ENCODE measurements at places on chromosomes 16 and 17.

GRCh38 chr17:78748730-78749317 lies 33.2 kb downstream of the CYTH1 start:
- DNase-seq: peak; percentile 17

- peak; percentile 18 for DNase-seq
Measured at GRCh38 chr16:87310610-87311009, 6.6 kb downstream of the C16orf95 start.

GRCh38 chr17:59671386-59671785 lies 35.8 kb downstream of the PTRH2 start:
- no peak for DNase-seq

GRCh38 chr17:14334276-14334840 lies 33.5 kb downstream of the HS3ST3B1 start:
- DNase-seq: no peak

DNA sequence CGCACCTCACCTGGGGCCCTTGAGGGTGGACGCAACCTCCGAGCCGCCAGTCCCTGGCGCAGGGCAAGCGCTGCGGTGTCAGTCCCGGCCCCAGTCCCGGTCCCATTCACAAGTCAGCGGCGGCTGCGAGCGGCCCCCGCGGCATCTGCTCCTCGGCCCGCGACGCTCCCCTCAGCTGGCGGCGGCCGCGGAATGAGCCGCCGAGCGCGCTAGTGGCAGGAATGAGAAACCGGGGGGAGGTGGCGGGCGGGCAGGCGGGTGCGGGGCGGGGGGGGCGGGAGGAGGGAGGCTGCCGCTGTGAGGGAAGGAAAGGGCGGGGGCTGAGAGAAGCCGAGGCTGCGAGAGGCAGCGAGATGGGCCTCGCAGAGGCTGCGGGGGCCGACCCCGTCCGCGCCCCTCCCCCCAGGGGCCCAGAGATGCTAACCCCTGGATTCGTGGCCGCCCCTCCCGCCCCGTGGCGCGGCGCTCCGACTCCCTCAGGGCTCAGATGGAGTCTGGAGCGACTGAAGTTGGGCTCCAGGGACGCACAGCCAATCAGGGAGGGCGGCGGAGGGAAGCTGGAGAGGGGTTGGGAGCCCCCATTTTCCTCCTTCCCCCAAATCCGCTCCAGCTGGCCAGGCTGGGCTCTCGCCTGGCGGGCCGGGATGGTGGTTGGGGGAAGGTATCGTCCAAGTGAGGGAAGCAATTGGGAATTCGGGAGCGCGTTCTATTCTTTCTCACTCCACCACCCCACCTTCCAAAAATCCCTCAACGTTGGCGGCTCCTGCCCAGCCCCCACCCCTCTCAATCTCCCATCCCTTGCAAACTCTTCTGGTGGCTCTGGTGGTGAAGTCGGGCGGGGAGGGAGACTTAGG lies at the start of gene CDH11:
Gene CDH11, minus strand, starts transcription at position 194 of the 854 bp plus-strand sequence. CDS start 117,194 bp downstream, outside the sequence.
- no peak for DNase-seq

GRCh38 chr17:77303620-77304019 lies 162.9 kb downstream of the SEC14L1 start:
- DNase-seq: no peak

DNA sequence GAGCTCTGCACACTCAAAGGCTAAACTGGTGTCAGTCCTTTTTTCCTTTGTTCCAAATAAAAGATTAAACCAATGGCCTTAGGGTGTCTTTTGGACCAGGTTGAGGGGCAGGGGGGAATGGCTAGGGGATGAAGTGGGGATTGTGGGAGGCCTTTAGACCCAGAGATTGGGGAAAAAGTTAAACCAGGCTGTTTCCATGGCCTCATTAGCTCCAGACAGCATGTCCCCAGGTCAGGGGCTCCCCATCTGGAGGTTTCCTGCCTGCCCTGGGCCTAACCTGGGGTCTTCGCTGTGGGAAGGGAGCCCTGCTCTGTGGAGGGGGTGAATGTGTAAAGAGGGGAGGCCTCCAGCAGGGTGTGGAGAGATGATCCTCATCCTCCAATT lies 10.3 kb downstream of the FKBP10 start:
- no peak for DNase-seq

DNA sequence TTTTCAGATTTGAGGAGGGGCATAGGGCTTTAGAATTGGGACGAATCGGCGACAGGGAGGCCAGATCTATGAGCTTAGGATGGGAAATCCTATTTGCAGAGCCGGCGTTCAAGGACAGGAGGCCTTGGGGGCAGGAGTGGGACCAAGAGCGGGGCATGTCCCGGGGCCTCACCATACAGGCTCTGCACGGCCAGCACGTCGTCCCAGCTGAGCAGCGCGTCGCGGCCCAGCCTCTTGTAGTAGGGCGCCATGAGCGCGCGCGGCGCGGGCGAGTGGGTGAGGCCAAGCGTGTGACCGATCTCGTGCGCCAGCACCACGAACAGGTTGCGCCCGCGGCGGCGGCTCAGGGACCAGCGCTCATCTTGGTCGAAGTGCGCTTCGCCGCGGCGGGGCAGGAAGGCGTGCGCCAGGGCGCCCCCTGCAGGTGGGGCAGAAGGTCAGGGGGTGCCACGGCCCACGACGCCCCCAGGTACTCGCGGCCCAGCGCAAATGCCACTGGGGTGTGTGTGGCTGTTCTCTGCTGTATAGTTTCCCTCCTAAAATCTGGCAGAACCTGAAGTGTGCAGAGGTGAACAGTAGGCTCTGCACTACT lies 9.3 kb downstream of the C17orf50 start:
- no peak for DNase-seq

- DNase-seq: no peak
Measured at GRCh38 chr16:77111056-77111565, 79.9 kb upstream of the MON1B start.

DNA sequence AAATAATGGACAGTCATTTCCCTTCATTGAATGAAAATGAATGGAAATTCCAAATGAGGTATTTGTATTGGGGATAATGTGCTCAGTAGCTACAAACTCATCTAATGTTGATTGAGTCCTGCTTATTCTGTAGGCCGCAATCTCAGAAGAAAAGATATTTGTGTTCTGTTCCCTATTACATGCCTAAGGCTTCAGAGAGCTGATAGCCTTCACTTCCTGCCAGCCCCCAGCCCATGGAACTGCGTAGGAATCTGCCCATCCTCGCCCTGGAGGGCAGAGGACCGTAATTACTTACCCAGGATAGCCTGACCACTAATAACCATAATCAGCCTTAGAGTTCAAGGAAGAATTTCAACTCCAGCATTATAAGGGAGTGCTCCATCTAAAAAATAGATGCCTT lies 17.9 kb upstream of the SNTB2 start:
- DNase-seq: no peak

GRCh38 chr16:30372038-30372712 lies 1.9 kb upstream of the TBC1D10B start:
- peak; percentile 38 for DNase-seq

GRCh38 chr16:31149894-31150890 lies at the start of gene PRSS36:
Gene PRSS36, minus strand, starts transcription at chr16:31150066. Its CDS starts 31 bp downstream, at chr16:31150035.
- no peak for DNase-seq

DNA sequence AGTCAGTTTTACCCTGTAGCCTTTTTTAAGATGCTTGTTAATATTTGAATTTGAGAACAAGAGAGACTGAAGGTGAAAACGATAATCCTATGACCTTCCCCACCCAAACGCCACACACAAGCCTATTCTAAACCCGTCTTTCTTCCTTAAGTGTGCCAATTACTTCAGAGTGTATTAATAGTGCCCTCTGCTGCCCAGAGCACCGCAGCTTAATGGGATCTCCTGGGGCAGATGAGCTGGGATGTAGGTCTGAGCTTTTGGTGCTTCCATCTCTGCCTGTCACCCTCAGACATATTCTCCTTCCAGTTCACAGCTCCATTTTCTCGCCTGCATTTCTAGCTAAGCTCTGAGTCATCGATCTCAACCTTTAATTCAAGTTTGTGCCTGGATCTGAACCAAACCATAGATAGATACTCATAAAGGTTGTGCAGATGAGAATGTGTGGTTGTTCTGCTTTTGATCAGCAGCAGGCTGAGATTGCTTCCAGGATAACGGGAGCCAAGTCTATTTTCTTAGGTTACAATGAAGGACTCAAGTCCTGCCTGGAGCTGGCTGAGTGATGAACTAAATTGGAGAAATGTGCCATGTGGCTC lies 46.4 kb upstream of the CDH13 start:
- DNase-seq: no peak

- DNase-seq: no peak
Measured at GRCh38 chr16:66856801-66857200, 12.6 kb downstream of the CA7 start.
